ENCODE measurements at places on chromosomes 5 and 9.
A peak's percentile ranks its signal among the peaks of the same experiment; 100 is the strongest.

DNA sequence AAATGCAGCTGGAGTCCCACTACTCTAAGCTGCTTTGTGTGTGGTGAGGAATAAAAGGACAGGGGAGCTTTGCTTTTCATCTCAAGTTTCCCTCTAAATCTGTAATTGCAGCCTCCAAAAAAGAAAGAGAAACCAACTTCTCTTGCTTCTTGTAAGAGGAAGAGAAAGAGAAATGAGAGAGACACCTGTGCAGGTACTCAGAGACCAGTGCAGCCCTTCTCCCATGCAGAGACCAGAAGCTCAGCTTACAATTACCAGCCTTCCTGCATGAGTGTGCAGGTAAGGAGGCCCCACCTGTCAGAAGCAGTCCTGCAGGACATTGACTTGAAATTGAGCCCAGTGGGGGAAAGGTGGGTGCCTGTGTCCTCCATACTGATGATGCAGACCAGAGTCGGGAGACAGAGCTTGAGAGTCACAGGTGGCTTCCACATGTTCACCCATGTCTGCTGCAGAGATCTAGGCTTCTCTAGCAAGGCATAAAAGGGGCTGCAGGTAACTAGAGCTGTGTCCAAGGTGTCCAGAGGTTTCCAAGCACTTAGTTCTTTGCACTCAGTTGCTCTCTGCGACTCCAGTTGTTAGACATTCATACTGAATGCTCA lies 15.3 kb upstream of the MED10 start:
- DNase-seq, result no peak

DNA sequence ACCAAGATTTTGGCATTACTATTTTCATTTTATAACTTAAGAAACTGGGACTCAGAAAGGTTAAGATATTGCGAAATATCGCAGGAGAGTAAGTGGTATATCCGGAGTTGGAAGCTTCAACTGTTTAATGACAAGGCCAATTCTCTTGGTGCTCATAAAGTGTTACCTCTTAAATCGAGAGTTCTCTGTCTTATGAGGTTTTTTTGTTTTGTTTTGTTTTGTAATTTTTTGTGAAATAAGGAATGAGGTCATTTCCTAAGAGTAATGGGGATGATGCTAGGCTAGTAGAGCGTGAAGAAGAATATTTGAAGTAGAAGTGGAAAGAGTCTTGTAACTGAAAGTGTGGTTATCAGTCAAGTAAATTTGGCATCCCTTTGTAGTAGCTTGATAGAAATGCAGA lies 183.2 kb upstream of the DAB2 start:
- DNase-seq, result no peak

- no peak for DNase-seq
These were observed 88.8 kb upstream of the SH3GL2 start for GRCh38 chr9:17490110-17490509.

GRCh38 chr5:95963650-95964410 lies 2.2 kb upstream of the ELL2 start:
- no peak for DNase-seq

DNA sequence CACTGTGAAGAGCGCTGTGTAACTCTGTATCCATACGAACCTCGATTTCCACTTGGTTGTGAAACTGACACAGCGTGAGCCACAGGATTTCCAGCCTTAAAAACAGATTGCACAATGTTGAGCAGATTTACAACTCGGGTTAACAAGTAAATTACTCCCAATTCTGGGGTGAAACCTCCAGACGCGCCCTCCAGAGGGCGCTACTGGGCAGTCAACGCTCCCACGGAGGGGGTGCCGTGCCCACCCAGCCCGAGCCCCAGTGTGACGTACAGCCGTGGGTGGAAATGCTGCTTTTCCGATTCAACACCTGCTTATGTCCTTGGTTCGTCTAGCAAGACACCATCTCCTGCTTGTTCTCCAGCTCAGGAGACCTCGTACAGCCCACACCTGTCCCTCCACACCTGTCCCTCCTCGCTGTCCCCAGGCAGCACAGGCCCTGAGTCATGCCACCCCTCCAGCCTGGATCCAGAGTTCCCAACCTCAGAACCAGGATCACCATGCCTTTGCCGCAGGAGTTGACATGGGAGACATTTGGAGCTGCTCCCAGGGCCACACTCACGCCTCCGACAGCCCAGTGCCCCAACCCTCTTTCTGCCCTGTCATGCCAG lies 34.4 kb upstream of the SLC6A3 start:
- no peak for DNase-seq

DNA sequence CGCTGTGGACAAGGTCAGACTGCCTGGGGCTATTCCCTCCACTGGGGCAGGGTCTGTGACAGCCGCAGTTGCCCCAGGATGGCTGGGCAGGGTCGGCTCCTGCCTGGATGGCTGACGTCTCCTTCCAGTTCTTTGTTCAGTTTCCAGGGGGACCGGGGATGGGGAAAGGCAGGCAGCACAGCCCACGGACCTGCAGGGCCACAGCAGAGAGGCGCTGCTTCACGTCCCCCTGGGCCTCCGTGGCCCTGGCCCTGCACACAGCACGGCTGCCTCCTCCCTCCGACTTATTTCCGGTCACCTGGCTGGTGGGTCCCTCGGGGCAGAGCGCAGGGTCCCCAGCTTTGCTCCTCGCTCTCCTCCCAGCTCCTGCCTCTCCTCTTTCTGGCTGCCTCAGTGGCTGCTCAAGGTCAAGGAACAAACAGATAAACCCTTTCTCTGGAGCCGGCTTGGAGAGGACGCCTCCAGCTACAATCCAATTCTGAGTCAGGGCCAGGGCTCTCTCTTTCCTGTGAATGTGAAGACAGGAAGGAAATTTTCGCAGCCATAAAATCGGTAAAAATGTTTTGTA lies 169.7 kb downstream of the C9orf50 start:
- DNase-seq, result no peak

- peak; percentile 87 for DNase-seq
These were observed at the start of gene NDFIP1 for GRCh38 chr5:142108432-142109330. NDFIP1 (plus strand) TSS chr5:142108779; CDS start chr5:142108975, 196 bp downstream.

DNA sequence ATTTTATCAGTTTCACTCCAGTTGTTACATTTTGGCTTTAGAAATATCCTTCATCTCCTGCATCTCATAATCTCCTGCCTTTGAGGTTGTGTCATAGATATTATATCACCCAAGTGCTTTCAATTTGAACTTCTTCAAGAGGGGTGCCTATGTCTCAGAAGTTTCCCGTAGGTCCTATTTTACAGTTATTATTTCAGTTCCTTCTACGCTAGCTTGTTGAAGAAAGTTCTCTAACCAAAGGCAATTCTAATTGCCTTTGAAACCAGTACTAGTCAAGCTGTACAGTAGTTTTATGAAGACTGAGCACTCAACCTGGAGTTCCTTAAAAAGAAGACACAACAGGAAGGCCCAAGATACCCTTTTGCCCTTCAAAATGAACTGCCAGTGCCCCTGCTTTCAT lies 116.4 kb downstream of the ZCCHC7 start:
- DNase-seq, result no peak

DNA sequence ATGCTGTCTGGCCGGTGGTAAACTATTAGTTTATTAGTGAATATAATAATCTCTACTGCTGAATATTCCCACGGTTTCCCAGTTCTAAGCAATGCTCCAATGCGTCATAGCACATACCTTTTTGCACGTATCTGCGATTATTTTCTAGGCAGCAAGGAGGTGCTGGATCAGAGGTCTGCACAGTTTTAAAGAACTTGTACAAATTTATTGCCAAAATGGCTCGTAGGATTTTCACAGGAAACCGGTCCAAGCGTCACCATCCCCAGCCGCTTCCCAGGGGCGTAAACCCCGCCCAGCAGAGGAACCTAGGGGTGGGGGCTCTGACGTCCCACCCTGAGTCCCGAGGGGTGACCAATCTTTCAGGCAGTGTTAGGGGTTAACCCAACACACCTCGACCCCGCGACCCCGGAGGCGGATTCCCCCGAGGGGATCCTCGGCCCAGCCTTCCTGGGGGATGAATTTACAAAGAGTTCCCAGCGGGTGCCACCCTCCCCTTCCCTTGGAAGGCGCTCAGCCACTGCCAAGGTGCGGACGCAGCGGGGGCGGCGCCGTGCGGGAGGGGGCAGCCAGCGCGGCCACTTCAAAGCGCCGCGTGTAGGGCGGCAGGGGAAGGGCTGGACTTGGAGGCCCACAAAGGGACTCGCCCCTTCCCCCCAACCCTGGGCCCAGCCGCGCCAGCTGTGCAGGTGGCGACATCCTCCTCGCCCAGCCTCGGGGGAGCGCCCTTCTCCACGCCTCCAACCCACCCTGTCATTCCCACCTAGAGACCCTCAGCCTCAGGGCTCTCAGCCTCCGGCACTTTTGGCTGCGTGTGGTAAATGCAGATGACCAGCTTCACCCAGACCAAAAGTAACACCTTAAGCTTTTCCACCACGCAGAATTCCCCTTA lies 43.5 kb upstream of the TCF7 start:
- DNase-seq, result peak; percentile 71

GRCh38 chr5:135271533-135272310 lies 127.3 kb downstream of the MACROH2A1 start:
- no peak for DNase-seq

DNA sequence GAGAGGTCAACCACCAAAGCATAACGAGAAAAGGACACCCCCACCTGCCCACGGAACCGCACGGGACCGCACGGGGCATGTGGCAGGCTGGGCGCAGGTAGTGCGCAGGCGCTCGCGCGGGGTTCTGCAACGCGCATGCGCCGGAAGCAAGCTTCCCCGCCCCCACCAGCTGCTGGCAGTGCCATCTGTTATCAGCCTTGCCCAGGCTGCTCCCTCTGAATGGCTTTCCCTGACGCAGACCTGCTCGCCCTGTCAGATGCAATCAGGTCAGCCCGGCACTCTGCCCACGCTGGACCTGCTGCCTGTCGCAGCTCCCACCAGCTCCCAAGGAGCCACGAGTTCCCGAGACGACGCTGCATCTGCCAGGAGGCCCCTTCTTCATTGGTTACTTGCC lies 22.8 kb downstream of the PTCH1 start:
- DNase-seq, result no peak

GRCh38 chr9:129336601-129337331 lies 158.7 kb upstream of the IER5L start:
- DNase-seq, result no peak

- DNase-seq, result no peak
These were observed 876 bp upstream of the JAK2 start for GRCh38 chr9:4984171-4984620.

Data from activated naive CD4-positive, alpha-beta T cell treated with anti-CD3 and anti-CD28 coated beads, Interleukin-2, amount 50 U/mL, for 72 hours (primary cell).